ENCODE measurements at places on chromosomes 7 and 10.

GRCh38 chr7:35021445-35021844, 15.8 kb downstream of the DPY19L1 start:
- DNase-seq = no peak

DNA sequence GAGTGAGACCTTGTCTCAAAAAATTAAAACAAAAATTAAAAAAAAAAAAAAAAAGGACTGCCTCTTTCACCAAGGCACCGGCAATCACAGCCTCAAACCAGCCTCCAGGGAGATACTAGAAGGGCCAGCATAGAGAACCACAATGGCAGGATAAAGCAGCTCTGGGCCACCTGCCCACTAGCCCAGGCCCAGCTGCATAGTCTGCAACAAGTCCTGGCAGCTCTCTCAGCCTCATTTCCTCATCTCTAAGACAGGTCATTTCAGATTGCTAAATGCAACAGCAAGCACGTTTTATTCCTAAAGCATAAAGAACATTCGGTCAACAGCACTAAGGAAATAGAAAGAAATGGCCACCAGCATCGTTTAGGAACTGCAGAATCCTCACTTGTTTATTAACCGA, 28.8 kb downstream of the XPNPEP1 start:
- no peak for DNase-seq

GRCh38 chr10:119859420-119860258, 13.0 kb downstream of the MCMBP start:
- peak; percentile 14 for DNase-seq

GRCh38 chr10:120761951-120762350, 89.2 kb upstream of the WDR11 start:
- no peak for DNase-seq

- DNase-seq = no peak
Observed at GRCh38 chr7:110007320-110008063, 1083.4 kb upstream of the LRRN3 start.

DNA sequence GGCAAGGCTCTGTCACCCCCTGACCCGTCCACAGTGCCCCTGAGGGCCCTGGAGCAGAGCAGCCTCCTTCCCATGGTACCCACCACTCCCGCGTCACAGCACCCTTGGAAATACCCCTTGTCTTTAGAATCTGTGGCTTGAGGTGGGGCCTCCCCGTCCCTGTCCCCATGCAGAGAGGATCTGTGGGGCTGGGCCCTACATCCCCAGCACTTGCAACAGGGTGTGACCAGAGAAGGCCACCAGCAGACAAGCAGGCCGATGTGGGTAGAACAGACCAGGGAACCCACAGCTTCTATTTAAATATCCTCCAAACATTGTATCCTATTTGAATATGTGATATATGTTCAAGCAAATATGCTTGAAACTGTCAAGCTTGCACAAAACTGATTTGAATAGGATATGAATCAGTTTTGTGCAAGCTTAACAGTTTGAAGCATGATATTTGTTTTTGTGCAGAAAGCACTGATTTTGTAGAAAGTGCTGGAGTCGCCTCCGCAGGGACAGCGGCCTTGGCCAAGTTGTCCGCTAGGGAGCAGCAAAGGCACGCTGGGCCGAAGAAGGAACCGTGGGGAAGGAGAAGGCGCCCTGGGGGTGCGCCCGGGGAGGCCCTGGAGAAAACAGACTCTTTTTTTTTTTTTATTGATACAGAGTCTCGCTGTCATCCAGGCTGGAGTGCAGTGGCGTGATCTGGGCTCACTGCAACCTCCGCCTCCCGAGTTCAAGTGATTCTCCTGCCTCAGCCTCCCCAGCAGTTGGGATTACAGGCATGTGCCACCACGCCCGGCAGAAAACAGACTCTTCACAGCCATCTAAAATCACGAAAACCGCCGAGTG, 2.2 kb downstream of the CFAP46 start:
- DNase-seq = peak; percentile 45

DNA sequence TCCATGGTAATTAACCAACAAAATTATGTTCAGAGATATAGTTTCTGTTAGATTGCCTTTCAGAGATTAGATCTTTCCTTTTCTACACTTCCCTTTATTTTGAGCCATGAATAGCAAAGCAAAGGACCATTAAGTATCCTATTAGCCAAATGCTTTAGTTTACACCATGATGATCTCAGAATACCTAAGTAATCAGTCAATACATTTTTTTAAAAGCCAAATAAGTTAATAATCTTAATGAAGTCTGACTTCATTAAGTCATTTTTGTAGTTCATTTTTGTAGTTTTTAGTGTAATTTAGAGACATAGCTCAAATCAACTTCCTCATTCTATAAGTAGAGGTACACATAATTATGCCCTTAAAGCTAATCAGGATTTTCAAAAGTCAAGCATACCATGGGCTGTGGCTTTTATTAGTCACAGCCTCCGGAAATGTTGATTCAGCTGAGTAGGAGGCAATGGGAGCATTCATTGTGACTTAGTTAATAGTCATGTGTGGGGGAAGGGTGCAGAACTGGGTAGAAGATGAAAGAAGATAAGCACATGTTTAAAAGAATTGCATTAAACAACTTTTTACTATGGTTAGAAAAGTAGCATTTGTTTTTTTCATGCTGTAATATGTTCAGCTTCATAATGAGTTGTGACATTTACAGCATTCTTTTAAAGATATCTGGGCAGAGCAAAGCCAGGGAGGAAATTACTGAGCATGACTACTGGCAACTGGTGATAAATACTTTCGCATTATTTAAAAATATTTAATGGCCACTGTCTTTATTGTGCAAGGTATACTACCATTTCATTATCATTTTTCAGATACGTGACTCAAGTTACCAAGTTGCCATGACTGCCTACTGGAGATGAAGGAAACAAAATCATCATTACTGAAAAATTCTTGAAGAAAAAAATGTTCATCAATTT, 57.3 kb upstream of the CCDC71L start:
- DNase-seq = no peak

GRCh38 chr10:4354382-4354812, 471.6 kb upstream of the AKR1E2 start:
- no peak for DNase-seq

DNA sequence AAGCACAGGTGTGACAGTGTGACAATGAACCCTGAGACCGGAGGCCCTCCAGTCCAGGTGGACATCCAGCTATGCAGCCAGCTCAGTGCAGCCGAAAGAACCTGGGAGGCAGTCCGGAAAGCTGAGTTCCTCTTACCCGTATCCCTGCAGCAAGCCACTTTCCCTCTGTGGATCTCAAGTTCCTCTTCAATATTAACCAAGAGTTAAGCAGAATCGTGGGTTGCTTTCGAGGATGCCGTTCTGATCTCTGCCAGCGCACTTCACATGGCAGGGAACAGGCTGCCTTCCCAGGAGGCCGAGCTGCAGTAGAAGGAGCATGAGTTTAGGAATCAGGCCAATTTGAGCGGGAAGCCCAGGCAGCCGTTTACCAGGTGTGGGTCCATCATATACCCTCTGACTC, 591.6 kb downstream of the SDK1 start:
- DNase-seq = no peak

All from muscle of arm (tissue), 14 donors.